ENCODE measurements at places on chromosomes 13 and 19. TPM values are rescaled to one million over a fixed set of nuclear protein-coding genes. Genes with fewer than 3 reads are reported as not detected.

DNA sequence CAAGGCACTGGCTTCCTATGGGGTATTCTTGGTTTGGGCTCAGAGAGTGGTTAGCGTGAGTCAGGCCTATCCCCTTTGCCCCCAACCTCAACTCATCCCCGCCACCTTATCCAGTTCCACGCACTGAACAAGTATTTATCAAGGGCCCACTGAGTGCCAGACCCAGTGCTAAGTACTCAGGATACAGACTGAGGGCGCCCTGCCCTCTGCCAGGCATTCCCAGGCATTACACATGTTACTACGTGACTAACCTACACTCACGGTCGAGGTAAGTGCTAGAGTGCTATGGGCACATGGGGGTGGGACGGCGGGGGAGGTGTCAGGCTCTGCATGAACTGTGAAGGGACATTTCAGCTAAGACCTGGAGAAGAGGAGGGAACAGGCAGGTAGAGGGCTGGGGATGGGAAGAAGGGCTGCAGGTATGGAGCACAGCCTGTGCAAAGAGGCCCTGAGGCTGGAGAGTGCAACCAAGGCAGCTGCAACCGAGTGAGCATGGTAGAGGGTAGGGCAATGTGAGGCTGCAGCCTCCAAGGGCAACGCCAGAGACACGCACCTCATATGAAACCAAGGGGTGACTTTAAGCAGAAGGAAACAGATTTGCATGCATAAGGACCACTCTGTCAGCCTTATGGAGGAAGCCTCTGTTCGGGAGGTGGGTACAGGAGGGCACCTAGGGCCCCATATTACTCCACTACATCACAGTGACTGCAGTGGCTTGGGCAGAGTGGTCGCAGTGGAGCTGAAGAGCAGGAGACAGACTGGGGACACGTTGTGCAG, 22.5 kb downstream of the DHRS12 start:
- DNase-seq, result no peak

DNA sequence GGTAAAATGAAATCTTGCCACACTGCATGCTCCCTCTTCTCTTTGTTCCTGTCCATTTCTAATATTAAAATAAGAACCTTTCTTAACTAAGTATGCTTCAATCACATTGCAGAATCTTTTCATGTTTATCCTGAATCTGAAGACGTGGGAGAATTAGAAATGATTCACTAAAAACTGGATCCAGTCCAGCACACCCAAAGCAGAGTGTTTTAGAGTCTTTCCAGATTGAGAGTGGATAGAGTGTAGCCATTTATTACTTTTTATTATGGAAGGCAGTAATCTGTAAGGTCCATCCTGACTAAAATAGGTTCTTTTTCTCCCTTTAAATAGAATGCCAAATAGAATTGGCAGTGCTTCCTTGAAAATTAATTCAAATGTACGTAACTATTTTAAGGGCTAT, 453.5 kb downstream of the TDRD3 start:
- DNase-seq, result no peak

GRCh38 chr13:44906713-44907112, 82.6 kb downstream of the NUFIP1 start:
- peak; percentile 77 for DNase-seq

PROZ gene
- not detected for polyA plus RNA-seq

All from urinary bladder (tissue), 4 donors.